ENCODE measurements at places on chromosomes 6 and 20.
A peak's percentile ranks its signal among the peaks of the same experiment; 100 is the strongest.

- peak; percentile 61 for DNase-seq
Observed at GRCh38 chr6:36387440-36388303, at the start of gene ETV7. TSS of gene ETV7 (minus strand) at chr6:36387669. CDS start at chr6:36387541, 128 bp downstream.

- DNase-seq, result no peak
Observed at GRCh38 chr6:157732416-157733161, 90.5 kb upstream of the SNX9 start.

DNA sequence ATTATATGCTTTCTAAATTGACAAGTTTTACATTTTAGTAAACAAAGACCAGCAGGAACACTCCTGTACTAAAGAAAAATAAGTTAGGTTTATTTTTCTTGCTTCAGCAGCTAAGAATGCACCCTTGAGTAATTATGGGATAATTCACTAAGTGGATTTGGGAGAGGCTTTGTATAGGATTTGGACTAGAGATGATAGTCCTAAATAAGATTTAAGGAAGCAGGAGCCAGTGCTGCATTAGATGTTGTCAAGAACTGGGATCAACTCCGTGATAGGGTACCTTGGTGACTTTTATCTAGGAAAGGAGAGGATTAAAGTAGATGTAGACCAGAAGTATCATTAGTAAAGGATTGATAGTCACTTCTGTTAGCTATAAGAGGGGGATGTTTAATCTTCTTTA lies 4.1 kb upstream of the C6orf141 start:
- DNase-seq, result no peak

DNA sequence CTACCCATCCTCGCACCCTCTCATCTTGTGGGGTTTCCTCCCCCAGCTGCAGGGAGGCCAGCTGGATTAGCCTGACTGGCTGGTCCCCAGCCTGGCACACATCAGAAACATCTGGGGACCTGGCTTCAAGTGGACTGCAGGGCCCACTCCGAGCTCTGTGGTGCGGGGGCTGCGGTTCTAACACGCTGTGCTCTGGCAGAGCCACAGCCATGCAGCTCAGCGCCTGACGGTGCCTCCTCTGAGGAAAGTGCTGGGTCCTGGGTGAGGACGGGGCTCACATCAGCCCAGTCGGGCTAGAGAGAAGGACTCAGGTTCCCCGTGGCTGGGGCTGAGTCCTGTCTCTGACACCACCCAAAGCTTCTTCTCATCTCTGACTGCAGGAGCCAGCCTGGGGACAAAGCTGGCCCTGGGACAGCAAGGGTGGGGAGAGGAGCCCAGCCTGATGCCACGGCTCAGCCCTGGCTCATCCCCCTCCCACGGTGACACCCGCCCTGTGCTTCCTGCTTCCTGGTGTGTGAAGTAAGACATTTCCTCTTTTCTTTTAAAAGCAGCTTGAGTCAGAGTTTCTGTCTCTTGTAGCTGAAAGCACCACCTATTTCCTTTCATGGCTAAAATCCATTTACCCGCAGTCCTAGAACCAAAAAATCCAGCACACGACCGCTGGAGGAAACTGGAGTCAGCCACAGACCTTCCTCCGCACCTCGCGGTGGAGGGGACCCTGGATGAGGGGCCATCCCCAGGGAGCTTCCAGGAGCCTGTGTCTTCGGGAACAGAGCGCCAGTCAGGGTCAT lies 127.4 kb upstream of the AFDN start:
- no peak for DNase-seq

GRCh38 chr6:39808346-39808745 lies 16.2 kb downstream of the DAAM2 start:
- DNase-seq, result no peak

GRCh38 chr6:157908369-157909281 lies 73.0 kb upstream of the SYNJ2 start:
- DNase-seq, result no peak

- no peak for DNase-seq
Observed at GRCh38 chr6:85459224-85459901, 9.5 kb downstream of the NT5E start.

- DNase-seq, result no peak
Observed at GRCh38 chr20:22523499-22524392, 60.6 kb downstream of the FOXA2 start.

DNA sequence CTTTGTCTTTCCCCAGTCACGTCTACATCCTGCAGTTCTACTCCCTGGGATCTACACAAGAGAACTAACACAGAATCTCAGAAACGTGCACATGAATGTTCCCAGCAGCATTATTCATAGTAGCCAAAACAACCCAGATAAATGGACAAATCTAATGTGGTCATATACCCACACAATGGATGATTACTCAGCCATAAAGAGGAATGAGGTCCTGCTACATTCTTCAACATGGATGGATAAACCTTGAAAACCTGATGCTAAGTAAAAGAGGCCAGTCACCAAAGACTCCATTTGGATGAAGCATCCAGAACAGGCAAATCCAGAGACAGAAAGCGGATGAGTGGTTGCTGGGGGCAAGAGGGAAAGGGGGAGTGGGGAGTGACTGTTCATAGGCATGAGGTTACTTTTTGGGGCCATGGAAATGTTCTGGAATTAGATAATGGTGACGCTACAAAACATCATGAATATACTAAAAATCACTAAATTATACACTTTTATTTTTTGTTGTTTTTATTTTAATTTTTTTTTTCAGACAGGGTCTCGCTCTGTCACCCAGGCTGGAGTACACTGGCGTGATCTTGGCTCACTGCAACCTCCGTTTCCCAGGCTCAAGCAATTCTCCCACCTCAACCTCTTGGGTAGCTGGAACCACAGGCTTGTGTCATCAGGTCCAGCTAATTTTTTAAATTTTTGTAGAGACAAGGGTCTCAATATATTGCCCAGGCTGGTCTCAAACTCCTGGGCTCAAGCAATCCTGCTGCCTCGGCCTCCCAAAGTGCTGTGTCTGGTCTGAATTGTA lies 50.8 kb upstream of the DSN1 start:
- DNase-seq, result no peak

DNA sequence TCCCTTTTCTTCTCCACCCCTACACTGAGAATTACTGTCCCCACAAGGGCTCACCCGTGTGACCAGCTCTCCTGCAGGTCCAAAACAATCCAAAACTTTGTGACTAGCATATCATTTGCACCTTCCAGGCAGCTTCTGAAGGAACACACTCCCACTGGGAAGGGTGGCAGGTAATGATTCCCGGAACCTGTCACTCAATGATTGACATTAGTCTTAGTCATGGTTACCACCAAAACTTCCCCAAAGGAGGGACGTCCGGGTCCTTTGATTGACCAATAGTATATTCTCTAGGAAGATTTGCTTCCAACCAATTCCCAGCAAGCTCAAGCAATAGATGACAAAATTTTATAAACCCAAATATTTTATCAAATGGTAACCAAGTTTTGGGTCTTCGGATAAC lies 127.7 kb upstream of the MYLIP start:
- DNase-seq, result no peak

DNA sequence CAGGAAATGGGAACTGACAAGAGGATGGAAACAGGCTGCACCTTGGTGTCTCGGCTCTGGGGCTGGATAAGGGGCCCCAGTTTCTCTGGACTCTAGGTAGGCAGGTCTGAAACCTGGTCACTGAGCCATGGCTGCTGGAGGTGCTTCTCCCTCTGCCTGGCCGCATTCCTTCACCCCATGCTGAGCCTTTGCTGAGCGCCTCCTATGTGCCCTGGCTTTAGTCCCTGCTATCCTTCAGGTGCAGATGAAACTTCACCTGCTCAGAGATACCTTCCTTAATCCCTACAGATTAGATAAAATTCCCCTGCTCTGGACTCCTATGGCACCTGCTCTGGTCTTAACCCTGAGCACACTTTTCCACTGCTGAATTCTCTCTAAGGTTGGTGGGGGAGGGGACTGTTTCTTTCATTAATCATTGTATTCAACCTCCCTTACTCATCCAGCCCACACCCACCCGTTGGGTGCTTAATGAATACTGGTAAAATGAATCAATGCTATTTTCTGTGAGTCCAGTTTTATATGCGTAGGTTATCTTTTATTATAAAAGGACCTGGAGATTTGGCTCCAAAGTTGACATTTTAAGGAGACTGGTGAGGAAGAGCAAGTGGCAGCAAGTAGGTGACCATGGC lies 19.3 kb downstream of the MYLK4 start:
- DNase-seq, result no peak

DNA sequence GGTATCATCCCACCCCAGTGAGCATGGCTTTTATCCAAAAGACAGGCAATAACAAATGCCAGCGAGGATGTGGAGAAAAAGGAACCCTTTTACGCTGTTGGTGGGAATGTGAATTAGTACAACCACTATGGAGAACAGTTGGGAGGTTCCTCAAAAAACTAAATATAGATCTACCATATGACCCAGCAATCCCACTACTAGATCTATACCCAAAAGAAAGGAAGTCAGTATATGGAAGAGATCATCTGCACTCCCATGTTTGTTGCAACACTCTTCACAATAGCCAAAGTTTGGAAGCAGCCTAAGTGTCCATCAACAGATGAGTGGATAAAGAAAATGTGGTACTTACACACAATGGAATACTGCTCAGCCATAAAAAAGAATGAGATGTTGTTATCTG lies 5.9 kb upstream of the KIAA1755 start:
- no peak for DNase-seq

DNA sequence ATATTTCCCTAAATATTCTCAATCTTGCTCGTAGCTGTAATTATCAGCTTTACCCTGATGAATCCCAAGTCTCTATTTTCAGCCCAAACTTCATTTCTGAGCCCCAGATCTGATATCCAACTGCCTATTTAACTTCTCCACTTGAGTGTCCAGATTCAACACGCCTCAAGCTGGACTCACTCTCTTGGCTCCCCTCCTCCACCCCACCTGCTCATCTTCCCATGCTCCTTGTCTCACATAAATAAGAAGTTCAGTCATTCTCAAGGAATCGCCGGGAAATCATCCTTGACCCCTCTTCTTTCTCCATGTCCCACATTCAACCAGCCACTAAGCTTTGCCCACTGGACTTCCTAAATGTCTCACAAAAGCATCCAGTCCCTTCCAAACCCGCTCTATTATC lies 89.9 kb upstream of the STMND1 start:
- no peak for DNase-seq

DNA sequence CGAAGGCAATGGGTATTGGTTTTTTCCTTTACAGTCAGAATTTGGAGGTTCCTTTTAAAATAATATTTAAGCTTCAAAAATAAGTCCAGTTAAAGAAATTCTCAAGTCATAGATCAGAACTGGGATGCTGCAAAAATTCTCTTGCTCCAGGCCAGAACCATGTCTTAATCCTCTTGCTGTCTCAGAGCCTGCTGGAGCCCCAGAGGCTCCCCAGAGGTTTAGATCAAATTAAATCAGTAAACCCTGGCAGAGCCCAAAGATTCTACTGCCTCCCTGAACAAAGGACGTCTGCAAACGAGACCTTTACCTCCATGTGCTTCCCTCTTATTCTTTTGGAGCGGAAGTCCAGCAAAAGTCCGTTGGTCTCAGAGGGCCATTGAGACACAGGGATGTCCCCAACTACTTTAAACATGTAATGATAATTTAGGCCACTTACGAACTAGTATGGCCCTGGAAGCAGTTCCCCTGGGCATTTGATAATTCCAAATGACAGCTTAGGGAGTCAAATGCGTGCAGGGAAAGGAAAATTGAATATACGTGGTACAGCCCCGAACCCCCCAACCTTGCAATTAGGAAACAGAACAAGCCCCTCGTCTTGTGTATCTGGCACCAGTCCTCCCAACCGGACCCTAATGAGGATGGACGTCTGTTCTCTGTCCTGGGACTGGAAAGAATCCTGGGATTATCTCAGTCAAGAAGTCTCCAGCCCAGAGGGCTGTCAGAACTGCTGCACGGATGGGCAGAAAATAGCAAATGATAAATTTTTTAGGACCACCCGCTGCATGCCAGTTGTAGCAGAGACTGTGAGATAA lies 31.5 kb downstream of the SULF2 start:
- no peak for DNase-seq

DNA sequence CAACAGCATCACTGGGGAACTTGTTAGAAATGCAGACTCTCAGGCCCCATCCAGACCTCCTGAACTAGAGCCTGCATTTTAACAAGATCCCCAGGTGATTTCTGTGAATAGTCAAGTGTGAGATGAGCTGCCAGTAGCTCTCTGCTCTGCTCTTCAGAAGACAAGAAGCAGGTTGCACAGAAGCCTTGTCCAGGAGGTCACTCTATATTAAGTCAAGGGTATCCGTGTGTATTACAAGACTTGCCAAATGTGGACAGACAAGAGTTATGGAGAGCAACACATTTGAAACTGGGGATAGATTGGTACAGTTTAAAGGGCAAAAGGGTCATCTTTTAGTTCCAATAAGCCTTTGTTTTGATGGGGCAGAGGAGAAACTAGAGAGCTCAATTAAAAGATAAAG lies 23.2 kb upstream of the RIN2 start:
- DNase-seq, result no peak

GRCh38 chr6:114007516-114007915 lies 36.6 kb upstream of the HDAC2 start:
- no peak for DNase-seq

GRCh38 chr20:46371656-46372055 lies 34.8 kb downstream of the ELMO2 start:
- DNase-seq, result no peak

- no peak for DNase-seq
Observed at GRCh38 chr6:27901801-27902200, 10.4 kb downstream of the OR2B2 start.

- no peak for DNase-seq
Observed at GRCh38 chr6:32837651-32838113, 857 bp downstream of the TAP2 start.

DNA sequence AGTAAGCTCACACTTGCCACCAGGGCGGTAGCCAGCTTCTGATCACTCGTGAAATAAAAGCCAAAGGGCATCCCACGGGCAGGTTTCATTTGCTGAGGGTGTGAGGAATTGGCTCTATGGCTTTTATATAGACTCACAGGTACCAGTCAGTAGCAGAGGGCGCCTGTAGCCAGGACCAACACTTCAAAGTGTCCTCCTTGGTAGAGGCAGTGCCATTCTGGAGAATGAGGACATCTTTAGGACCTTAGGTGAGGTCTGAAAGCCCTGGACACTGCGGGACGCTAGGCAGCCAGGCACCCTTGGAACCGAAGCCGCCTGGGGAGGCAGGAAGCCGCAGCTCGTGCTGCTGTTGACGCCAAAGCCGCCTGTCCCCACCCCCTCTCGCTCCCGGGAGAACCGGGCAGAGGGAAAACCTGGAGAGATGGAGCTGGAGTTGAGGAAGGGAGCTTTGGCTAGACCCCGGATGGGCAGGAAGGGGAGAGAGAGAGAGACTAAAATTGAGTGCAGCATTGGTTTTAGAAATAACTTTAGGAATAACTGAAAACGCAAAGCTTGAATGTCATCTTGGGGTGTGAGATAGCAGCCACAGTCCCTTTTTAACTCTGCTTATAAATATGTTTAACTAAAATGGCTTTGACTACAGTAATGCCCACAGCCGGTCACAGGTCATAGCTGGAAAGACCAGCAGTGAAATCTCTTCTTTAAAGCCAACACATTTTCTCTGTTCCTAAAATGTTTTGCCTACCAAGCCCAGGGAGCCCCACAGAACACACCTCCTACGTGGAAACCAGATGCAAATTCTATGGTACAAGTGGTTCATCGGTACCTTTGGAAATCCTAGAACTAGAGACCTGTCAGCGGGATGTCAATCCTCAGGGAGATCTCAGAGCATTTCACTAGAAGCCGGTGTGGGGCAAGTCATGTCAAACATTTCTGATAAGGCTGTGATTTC lies 128.5 kb upstream of the CDYL start:
- peak; percentile 84 for DNase-seq
